ENCODE measurements at places on chromosomes 1 and 21.

DNA sequence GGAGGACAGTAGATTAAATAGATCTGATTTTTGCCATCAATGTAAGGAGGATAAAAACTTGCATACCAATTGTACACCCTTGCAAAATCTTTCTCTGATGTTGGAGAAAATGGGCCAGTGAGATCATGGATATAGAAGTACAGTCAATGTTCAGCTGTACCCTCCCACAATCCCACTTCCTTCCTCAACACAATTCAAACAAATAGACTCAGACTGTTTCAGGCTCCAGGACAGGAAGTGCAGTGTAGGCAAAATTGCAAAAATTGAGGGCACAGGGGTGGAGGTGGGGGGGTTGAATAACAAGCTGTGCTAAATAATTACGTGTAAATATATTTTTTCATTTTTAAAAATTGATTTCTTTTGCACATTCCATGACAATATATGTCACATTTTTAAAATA, 3.9 kb upstream of the IFI44 start:
- DNase-seq = peak; percentile 54

- no peak for DNase-seq
Measured at GRCh38 chr21:17651526-17651925, 38.8 kb upstream of the BTG3 start.

DNA sequence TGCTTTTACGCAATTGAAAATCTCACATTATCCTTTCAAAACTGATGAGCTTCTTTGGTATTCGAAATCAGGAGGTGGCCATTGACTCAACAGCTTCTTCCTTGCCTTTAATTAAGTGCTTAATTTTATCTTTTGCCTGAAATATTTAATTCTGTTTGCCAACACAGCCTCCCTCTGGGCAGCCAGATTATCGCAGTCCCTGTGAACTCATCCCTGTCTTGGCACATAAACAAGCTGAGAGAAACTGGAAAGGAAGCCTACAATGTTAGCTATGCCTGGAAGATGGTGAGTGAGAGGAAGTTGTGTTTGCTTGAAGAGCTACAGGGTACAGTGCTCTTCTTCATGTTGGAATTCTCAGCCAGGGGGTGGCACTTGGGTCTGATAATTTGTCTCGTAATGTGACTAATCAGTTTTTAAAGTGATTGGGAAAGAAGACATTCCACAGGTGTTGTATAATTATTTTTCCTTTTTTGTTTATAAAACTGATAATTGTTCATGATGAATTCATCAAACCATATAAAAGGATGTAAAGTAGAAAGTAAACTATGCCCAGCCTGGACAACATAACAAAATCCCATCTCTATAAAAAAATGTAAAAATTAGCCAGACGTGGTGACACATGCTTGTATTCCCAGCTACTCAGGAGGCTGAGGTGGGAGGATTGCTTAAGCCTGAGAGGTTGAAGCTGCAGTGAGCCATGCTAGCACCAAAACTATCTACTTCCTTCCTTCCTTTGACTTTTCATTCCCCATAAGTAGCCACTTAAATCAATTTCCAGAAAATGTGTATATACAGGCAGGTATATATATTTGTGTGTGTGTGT, 90.1 kb upstream of the RAVER2 start:
- DNase-seq = peak; percentile 38

DNA sequence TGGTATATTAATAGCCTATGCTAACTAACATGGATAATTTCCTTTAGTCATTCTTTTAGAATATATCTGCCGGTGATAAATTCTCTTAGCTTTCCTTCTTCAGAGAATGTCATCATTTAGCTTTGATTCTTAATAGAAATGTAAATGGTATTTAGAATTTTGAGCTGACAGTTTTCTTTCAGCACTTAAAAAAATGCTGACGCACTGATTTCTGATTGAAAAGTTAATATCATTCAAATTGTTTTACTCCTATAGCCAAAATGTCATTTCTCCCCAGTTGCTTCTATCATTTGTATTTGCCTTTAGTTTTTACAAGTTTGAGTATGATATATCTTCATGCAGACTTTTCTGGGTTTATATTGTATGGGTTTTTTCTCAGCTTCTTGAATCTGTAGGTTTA, 668.0 kb downstream of the LTN1 start:
- DNase-seq = no peak

DNA sequence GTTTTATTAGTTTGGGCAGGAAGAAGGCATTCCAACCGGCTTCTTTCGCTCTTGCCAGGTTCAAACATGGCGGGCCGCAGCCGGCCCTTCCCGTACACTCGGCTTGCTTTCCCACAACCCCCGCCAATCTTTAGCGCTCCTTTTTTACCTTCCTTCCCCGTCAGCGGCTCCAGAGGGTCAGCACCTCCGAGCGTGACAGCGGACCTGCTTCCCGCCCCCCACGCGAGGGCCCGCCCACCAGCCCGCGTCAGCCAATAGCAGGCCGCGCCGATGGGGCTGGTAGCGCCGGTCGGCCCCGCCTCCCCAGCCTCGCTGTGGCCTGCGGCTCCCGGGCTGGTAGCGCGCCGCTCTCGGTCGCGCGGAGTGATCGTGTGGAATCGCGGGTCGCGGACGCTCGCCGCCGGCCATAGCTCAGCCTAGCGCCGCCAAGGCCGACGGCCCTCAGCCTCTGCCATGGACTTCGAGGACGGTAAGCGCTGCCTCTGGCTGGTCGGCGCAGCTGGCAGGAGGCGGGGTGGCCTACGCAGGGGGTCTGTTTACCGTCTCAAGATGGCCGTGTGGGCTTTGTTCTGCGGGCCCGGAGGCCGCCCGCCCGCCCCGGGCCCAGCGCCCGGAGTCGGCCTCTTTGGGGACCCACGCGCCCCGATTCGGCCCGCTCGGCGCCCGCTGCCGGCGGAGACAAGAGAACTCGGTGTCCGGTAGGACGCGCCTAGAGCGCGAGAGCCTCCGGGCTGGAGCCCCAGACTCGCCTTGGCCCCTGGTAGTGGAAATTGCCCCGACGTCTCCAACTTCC, at the start of gene ZNF326:
TSS of gene ZNF326 (plus strand) at position 306 of the 793 bp plus-strand sequence. CDS start at position 454, 148 bp downstream.
- peak; percentile 98 for DNase-seq

All from fibroblast of pulmonary artery (primary cell).